ENCODE measurements at places on chromosomes 3 and 15.

DNA sequence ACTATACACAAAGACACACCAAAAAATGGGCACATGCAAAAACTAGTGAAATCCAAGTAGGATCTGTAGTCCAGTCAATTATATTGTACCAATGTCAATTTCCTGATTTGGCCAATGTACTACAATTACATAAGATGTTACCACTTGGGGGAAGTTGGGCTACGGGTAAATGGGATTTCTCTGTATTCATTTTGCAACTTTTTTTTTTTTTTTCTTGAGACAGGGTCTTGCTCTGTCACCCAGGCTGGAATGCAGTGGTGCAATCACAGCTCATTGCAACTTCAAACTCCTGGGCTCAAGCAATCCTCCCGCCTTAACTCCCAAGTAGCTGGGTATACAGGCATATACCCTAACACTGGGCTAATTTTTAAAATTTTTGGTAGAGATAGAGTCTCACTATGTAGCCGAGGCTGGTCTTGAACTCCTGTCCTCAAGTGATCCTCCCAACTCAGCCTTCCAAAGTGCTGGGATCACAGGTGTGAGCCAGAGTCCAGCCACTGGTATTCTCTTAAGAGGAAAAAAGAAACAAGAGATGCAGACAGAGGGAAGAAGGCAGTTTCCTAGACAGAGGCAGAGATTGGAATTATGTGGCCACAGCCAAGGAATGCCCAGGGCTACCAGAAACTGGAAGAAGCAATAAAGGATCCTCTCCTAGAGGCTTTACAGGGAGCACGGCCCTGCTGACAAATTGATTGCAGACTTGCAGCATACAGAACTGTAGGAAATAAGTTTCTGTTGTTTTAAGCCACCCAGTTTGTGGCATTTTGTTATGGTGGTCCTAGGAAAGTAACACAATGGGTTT lies 33.3 kb downstream of the TFDP2 start:
- no peak for DNase-seq

GRCh38 chr3:8845641-8846040 lies 76.2 kb upstream of the OXTR start:
- DNase-seq: no peak

GRCh38 chr15:71716990-71717389 lies 93.4 kb upstream of the NR2E3 start:
- DNase-seq: no peak

GRCh38 chr3:30342318-30343060 lies 263.9 kb upstream of the TGFBR2 start:
- no peak for DNase-seq

DNA sequence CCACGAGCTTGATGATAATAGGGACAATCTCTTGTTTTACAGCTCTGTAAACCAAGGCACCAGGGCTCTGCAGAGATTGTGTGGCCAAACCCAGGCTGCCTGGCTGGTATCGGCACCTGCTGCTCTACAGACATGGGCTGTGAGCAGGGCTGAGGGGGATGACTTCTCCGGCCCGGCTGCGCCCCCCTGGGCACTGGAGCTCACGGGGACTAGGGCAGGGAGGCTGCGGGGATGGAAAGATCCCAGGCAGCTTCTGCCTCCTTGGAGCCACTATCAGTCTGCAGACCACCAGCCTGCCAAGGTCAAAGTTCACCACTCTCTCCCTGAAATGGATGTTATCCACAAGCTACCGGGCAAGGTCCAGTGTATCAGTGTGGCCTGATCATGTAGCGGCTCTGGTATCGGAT lies 22.0 kb upstream of the PIGZ start:
- DNase-seq: no peak

DNA sequence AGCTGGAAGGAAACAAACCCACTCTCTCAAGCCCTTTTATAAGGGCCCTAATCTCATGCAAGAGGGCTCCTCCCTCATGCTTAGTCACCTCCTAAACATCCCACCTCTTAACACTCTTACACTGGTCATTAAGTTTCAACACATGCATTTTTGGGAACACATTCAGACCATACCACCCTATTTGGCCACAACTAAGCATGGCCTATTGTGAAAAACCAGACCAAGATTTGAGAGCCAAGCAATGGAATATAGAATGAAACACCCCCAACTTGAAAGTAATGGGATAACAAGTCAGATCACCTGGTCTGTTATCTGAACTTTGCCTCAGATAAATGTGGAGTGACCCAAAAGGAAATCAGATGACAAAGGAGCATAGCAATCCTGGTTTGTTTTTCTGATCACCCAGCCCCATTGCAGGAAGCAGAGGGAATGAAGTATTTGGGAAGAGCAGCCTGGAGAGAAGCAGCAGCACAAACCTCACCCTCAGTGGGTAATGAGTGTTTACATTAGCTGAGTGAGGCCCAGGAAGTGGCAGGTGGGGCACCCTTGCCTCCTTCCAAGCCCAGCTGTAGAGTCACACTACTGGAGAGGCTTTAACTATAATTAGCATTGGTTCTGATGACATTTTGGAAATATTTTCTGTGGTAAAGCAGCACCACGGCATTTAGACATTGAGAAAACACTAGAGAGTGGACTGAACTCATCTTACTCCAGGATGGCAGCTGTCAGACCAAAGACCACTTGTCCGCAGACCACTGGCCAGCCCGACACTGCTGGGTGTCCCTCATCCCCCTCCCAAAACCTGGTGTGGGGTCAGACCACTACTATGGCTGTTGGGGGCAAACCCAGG lies 48.8 kb upstream of the PRTG start:
- no peak for DNase-seq

DNA sequence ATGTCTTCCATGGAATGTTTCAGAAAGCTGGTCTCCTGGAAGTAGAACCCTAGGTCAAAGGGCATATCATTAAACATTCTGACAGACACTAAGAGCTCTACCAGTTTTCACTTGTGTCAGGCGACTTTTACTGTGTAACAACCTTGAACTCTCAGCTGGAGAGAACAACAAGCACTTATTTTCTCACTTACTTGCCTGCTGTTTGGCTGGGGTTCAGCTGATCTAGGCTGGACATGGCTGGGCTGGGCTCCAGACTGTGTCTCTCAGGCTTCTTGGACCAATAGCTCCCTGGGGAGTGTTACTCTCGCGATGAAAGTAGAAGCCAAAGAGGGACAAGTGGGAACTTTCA lies 527.3 kb downstream of the SHQ1 start:
- DNase-seq: no peak

DNA sequence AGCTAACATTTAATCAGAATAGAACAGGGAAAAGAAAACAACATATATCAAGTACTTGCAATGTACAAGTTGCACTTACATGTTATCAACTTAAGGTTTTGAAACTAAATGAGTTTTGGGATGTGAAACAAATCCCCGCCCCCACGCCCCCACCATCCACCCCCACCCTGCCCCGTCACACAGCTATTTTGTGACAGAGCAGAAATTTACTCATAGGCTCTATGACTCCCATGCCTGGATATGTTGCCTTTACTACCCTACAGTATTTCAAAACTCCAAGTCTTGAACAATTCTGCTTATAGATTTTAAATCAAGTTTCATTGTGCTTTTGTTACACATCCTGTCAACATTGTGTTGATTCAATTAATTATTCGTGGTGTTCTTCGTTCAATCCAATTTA lies 18.1 kb upstream of the IL1RAP start:
- DNase-seq: no peak

DNA sequence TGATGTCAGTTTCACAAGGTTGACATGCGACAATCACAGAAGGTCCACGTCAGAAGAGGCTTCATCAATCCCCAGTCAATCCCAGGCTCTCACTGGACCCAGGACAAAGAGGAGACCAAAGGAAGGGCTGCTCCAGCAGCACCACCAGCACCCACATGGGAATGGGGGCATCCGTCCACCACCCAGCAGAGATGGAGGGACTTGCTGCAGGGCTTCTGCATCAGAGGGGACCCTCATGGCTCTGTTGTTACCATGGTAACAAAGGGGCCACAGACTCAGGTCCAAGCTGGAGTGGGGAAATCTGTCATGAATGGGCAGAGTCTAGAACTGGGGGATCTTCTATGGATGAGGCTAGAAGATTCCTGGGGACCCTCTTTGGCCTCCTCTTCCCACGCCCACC lies 13.1 kb downstream of the PLA2G4F start:
- no peak for DNase-seq

DNA sequence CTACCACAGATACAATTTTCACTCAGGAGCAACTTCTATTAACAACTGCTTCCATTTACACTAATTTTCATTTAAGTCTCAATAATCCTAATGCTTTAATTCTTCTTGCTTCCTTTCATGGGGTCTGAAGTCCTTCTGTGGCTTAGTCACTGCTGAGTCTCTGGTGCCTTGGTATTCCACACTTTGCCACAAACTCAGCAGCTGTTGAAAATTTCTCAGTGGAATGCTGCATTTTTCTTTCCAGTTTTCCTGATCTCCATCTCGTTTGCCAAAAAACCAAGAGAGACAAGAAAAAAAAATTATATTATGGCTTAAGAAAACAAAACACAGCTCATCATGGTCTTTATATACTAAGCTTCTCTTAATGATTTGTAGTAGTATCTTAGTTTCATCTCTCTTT lies 269.2 kb upstream of the AZI2 start:
- no peak for DNase-seq

GRCh38 chr15:68801572-68802148 lies 19.0 kb downstream of the ANP32A start:
- no peak for DNase-seq

Measured in stimulated activated CD8-positive, alpha-beta memory T cell treated with anti-CD3 and anti-CD28 coated beads, Interleukin-4, amount 100 ng/mL, for 1 hour (primary cell).